GM13977 (cell line): ENCODE measurements at places on chromosomes 4 and X.

DNA sequence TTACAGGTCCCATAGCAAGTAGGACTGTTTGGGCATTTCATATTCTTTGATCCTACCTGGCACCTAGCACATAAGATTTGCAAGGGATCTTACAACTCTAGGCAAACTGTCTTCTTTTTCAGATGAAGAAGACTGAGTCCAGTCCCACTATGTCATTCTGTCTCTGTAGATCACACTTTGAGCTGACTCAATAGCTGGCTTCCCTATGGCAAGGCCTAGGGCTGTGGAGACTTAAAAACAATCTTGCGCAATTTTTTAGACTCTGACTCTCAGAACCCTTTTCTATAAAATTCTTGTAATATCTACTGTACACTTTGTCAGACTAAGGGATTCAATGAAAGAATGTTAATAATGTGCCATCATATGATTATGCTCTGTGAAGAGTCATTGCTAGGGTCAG, 26.7 kb downstream of the OTC start:
- no peak for DNase-seq

GRCh38 chrX:19954335-19955096, 36.3 kb downstream of the BCLAF3 start:
- no peak for DNase-seq

DNA sequence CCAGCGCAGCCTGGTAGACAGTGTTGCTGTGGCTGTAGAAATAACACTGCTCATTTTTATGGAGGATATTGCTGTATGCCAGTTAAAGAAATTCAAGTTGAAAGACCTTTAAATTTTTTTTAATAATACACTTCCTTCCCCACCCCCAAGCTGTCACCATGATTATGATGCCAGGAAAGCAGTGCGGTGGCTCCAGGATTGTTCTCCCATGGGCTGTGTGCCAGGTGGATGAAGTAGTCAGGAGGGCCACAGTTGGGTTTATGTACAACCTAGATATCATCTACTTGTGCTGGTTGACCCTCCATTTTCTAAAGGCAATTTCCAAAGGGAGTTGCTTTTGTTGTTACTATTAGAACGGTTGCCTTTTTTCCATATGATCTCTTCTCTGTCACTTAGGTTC, 136.6 kb downstream of the AFF1 start:
- no peak for DNase-seq

- no peak for DNase-seq
Measured at GRCh38 chr4:59698041-59698440, 1502.1 kb upstream of the ADGRL3 start.

- DNase-seq, result no peak
Measured at GRCh38 chr4:14400307-14400706, 602.0 kb upstream of the CPEB2 start.

DNA sequence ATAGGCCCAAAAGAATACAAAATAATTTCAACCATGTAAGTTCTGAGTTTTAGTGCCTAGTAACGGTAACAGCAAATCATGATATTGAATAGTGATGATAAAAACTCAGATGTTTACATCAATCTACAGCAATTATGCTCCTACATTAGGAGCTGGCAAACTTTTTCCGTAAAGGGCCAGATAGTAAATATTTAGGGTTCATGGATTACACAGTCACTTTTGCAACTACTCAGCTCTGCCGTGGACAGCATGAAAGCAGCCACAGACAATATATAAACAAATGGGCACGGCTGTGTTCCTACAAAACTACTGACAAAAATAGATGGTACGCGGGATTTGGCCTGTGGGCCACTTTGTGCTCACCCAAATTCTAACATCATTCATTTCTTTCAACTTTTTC, 167.8 kb upstream of the NAP1L5 start:
- no peak for DNase-seq

GRCh38 chr4:2767705-2768074, 11.6 kb upstream of the TNIP2 start:
- no peak for DNase-seq

DNA sequence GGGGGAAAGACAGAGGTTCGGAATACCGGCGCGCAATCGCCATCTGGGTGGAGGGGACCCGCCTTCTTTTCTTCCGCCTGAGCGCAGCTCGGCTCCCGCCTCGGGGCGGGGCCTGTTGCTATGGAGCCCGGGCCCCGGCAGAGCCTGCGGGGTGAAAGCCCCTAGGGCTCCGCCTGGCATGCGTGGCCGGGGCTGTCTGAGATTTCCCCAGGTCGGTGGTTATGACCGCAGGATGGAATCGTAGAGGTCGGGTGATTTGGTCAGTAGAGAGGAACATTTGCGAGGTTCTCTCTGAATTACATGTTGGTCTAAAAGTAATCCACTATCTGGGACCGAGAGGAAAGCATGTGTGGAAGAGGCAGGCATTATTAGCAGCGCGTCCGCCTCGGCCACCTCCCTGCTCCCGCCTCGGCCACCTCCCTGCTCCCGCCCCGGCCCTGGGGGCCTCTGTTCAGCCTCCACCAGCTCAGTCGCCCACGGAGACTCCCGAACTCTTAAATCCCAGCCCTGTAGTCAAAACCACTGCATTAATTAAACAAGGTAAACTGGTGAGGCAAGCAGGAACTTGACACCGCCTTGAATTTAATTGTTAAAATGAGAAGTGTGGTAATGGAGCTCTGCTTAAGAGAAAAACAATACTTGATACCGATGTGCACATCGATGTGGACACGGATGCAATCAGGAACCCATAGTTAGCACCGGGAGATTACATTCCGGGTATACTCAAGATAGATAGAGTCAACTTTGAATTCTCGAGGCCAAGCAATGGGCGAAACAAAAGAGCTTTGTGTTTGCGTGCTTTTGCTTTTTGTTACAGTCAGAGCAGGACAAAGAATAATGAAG, 45.2 kb downstream of the TRIM2 start:
- peak; percentile 91 for DNase-seq

DNA sequence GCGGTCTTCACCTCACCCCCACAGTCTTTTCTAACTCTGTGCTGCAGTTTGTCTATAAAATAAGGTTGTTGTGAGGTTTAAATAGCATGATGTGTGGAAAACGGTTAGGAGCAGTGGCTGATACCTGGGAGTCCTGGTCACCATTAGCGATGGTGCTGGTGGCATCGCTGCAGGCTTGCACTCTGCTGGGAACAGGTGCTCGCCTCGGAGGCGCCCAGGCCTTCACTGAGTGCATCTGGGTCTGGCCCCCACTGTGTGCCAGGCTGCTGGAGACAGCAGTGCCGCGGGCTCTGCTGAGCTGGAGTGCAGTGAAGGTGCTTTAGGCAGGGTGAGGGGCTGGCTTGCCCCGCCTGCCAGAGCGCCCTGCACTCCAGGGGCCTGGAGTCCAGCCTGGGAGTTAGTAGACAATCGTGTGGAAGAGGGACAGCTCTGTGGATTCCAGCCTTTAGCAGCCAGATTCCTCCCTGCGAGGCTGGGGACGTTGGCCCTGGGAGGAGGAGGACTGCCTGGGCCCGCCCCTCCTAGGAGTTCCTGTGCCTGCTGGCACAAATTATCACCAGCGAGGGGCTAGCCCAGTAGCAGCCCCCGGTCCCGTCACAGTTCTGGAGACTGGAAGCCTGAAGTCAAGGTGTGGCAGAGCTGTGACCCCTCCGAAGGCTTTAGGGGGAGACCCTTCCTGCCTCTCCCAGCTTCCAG, 7.3 kb downstream of the RGS12 start:
- DNase-seq, result no peak

DNA sequence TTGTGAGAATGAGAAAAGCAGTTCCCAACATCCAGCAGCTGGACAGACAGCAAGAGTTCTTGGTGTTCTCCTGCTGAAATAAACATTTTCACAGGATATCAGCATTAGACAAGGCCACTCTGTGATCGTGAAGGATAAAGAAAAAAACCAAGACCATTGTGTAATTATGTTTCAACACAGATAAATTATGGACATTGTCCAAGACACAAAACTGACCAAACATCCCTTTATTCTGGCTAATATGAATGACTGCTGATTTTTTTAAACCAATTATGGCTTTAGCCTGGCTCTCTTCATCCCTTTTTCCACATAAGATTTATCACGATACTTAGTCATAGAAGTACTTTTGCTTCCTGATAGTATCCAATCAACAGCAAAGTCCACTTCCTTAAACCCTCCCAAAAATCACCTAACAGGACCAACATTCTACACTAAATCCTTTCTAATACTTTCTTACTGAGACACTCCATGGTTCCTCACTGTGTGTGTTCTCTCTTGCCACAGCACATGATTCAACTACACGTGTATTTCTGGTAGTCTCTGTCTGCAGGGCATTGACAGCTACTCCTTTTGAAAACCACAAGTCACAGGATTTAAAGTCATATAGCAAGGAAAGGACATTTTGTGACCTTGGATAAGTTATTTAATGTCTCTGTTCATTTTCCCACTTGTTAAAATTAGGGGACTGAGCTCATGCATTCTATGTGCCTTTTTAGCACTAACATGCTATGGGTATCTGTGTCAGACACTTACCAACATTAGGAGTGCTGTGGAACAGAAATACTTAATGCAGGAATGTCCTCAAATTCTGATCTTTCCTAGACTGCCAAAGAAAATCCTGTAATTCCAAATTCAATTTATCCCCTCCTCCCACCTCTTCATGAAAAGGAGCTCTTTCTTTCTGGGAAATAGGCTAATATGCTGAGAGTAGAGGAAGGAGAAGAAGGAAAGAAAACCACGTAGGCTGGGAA, 137.2 kb upstream of the PGRMC2 start:
- DNase-seq, result no peak

GRCh38 chrX:43513085-43513484, 143.0 kb upstream of the MAOA start:
- DNase-seq, result no peak
